ENCODE measurements at places on chromosomes 12 and 14.

GRCh38 chr12:62135553-62136200 is 124.5 kb upstream of the USP15 start:
- DNase-seq = no peak

- no peak for DNase-seq
Observed at GRCh38 chr14:50109342-50109741, 7.0 kb downstream of the VCPKMT start.

DNA sequence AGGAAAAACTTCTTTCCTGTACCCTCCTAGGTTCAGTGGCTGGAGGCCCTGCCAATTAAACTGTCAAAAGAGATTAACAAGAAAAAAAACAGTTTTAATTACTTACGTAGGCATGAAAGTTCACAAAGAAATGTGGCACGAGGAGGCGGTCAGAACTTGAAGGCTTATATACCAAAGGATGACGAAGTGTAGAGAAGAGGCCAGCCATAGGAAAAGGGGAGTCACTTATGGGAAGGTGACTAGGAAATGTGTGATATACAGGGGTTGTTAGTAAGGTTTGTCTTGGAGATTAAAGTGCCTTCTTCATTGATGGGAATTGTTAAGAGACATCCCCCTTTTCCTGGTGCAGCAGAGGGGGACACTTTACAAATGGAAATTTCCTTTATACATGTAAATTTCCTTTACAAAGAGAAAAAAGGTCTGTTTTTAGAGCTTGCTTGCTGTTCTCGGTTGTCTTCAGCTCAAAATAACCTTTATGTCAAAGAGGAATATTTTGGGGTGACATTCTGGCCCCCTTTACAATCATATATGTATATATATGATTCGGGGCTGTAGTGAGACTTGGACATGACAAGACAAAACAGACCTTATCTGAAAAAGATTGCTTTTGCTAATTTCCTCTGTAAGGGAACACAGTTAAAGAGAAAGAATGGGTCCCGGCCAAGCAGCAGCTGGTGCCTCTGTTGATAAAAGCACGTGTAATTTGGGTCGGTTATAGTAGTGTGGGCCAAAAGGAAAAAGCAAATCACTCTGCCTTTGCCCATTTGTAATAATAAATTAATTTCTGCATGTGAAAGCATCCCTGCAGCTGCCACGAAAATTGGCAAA is 38.6 kb downstream of the SYNE2 start:
- no peak for DNase-seq

DNA sequence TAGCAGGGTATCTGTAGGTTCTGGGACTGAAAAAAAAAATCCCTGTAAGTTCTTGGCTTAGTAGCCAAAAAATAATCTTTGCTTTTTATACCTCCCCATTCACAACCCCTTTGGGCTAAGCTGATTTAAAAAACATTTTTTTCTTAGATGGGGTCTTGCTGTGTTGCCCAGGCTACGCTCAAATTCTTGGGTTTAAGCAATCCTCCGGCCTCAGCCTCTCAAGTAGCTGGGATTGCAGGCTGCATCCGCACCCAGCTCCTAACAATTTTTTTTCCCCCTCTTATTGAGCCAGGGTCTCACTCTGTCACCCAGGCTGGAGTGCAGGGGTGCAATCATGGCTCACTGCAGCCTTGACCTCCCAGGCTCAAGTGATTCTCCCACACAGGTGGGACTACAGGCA is 9.1 kb upstream of the ISM2 start:
- DNase-seq = no peak

- no peak for DNase-seq
Observed at GRCh38 chr12:97177481-97177880, 270.4 kb downstream of the NEDD1 start.

DNA sequence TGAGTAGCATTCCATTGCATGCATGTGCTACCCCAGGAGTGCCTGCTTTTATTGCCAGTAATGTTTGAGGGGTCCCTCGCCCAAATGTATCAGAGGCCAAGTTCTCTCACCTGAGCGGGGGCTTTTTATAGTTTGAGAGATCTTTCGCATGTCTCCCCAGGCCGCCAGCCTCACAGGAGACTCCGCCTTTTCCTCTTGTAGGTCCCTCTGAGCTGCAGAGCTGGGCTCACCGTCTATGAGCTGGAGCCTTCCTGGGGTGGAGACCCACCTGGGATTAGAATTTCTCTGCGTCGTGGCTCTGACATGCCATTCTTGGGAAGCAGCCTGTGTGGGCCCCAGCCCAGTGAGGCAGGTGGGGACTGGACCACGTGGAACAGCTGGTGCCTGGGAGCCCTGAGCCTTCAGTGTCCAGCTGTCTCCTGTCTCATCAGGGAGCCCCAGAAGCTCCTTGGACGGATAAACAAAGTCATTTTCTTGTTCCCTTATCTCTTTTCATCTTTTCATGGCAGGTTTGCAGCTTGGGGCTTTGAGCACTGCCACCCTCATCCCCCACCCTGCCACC is 261.7 kb upstream of the CRY1 start:
- no peak for DNase-seq

DNA sequence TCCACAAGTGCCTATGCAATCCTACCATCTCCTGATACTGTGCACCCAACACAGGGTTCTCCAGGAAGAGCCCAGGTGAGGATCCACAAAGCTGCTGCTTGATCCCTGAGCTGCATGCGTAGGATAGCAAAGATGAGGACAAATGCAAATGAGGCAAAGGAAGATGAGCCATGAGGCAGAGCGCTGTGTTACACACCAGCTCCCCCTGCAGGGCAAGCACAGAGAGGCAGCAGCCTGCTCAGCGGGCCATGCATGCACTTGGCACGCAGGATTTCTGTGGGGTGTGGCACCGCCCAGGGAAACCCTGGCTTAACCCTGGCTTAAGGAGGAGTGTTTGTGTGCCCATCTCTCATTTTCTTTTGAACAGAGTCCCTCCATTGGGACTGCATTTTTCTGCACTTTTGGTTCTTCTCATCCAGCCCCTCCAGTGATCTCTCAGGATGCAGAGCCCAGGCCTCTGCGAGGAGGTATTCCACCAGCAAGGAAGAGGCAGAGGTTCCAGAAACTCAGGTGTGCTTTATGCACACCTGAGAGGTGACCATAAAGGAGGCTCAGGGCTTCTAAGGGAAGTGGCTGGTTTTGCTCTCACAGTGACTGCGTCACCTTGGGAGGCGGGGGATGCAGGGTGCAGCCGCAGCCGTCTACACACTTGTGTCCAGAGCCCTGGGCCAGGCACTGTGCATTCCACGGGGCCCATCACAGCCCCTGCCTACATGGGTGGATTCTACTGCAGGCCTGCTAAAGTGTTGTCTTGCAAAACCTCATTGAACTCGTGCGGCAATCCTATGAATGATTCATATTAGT is 973.3 kb upstream of the TMEM132C start:
- peak; percentile 38 for DNase-seq

- no peak for DNase-seq
Observed at GRCh38 chr12:41089438-41089837, 98.7 kb upstream of the PDZRN4 start.

GRCh38 chr14:74459976-74460375 is 33.1 kb downstream of the NPC2 start:
- DNase-seq = no peak

DNA sequence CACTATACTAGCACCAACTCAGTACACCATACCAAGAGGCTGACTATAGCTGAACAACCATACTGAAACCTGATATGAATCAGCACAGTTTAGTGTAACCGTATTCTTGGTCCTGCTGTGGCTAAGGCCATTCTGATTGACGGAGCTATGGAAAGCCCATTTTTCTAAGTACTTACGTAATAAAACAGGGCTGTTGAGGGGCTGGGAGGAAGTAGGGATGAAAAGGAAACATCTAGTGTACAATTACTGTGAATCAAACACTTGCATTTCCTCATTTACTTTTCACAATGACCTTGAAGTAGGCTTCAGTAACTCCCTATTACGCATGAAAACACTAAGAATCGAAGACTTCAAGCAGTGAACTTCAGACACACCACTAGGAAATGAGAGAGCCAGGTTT is 198.2 kb downstream of the BTG1 start:
- DNase-seq = no peak

DNA sequence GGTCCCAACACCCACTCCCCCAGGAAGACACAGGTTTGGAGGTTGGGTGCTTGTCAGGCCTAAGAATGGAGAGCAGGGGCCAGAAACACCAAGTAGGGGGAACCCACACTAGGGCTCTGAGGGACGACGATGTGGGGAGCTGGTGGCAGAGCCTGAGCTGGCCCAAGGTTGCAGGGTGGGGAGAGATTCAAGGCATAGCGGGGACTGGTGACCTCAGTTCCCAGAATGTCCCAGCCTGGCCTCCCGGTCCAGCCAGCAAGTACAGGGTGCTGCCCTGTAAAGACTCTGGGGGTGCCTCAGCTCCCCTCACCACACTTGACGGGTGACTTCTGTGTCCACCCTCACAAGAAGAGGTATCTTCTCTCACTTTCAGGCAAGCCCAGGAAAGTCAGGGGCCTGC is 86.7 kb downstream of the ALG10 start:
- no peak for DNase-seq

GRCh38 chr14:51862176-51862796 is 1.9 kb downstream of the GNG2 start:
- DNase-seq = no peak

- no peak for DNase-seq
Observed at GRCh38 chr12:71503579-71504391, 64.2 kb downstream of the LGR5 start.

DNA sequence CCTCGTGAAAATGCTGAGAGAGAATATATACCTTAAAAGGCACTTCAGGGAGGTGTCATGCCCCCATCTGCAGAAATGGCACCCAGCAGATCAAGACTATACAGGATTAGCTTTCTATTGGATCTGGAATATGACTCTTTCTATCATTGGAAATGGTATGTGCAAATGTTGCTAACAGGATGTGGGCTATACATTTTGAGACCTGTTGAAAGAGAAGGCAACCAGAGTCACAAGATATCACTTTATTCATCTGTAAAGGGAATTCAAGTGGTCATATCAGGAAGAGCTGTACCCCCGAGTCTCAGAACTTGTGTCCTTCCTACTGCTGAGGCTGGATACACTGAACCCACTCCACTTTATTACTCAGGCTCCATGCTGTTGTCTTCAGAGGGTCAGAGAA is 46.1 kb upstream of the FRMD6 start:
- DNase-seq = no peak

- no peak for DNase-seq
Observed at GRCh38 chr12:97323154-97323553, 139.4 kb upstream of the RMST start.

GRCh38 chr14:24437020-24437735 is 5.4 kb downstream of the SDR39U1 start:
- DNase-seq = no peak

DNA sequence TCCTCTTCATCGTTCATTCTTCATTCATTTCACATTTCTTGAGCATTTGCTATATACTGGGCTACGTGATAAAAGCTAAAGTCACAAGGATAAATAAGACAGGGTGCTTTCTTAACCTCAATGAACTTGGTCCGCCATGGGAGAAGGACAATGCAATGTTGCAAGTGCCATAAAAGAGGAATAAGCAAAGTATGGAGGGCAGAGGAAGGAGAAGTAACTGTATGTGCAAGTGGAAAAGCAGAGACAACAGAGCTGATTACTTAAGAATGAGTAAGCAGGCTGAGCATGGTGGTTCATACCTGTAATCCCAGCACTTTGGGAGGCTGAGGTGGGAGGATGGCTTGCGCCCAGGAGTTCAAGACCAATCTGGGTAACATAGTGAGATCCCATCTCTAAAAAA is 14.4 kb downstream of the AREL1 start:
- DNase-seq = no peak

- no peak for DNase-seq
Observed at GRCh38 chr14:33568935-33569579, 381.8 kb downstream of the EGLN3 start.

DNA sequence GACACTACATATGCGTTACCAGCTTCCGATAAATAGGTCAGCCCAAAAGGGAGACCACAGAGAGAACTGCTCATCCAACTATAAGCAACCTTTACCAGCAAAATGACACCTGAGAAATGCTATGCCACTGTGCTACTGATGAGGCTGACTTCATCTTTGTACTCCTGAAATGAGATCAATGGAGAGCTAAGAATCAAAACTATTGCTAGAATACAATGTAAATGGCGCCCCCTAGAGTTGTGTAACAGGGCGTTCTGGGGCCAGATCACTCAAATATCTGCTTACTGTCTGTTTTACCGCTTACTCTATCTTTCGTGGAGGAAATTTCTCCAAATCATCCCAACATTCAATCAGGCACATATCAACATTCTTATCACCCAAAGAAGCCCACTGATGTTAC is 4.6 kb downstream of the ZNF384 start:
- peak; percentile 23 for DNase-seq

DNA sequence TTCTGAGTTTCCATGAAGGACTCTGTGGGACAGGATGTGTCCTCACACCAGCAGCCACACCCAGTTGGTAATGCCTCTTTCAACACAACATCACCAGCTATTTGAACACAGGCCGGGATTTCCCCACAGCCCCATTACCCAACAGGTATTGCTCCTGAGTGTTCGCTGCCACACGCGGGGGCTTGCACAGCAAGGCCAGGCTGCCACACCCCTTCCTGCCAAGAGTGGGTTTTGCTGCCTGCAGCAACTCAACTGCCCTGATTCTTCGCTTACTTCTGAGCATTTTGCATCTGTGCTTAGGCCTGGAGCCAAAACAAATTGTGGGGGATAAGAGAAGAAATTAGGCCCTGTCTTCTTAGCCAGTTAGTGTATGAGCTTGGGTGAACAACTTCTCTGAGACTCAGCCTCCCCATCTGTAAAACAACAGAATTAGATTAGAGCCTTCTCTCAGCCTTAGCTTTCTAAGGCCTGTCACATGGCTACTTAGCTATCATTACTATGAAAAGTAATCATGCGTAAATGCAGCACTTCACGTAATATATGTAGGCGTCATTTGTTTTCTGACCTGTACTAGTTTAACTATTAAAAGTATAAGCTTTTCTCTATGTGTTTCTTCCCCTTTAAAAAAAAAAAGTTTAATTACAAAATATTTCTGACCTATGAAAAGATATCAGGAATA is 20.0 kb downstream of the CKAP4 start:
- peak; percentile 64 for DNase-seq

DNA sequence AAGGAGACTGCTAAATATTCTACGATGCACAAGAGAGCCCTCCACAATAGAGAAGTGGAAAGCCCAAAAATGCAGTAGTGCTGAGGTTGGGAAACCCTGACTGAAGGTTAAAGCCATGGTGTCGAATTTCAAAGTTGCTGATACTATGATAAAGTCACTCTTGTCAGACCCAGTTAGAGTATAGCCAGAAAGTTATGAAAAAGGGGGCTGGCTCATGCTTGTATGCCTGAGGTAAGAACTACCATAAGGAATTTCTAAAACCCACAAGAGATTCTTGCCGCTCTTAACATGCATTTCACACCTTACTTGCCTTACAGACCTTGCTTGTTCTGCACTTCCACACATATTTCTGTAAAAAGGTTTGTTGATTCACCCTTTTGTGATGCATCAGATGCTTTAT is 184.6 kb downstream of the SLC6A15 start:
- DNase-seq = peak; percentile 6

- no peak for DNase-seq
Observed at GRCh38 chr14:78612666-78613065, 442.5 kb downstream of the NRXN3 start.
